Articular chondrocyte of knee joint (primary cell): ENCODE measurements at places on chromosomes 3 and 15. TPM values are rescaled to one million over a fixed set of nuclear protein-coding genes. Genes with fewer than 3 reads are reported as not detected.

The ARHGEF3 gene
- total RNA-seq, result 13.1 and 16.4 TPM in 2 replicates

The RGMA gene
- total RNA-seq, result 2.9 and 4.1 TPM in 2 replicates

The SLCO3A1 gene
- 9.5 and 10.7 TPM in 2 replicates for total RNA-seq

The CDCP1 gene
- total RNA-seq, result 1.2 and 1.4 TPM in 2 replicates

The MAPKBP1 gene
- 17.1 and 20.1 TPM in 2 replicates for total RNA-seq

The TLR9 gene
- 0.13 TPM in 1 of 2 replicates, not detected in the other for total RNA-seq

The LOXL1 gene
- 157 and 171 TPM in 2 replicates for total RNA-seq

The MRPL46 gene
- 12.0 and 14.1 TPM in 2 replicates for total RNA-seq

The TP63 gene
- 1.9 and 2.0 TPM in 2 replicates for total RNA-seq

The IGSF11 gene
- total RNA-seq, result 0.11 TPM in 1 of 2 replicates, not detected in the other

The PLCL2 gene
- 15.8 and 16.1 TPM in 2 replicates for total RNA-seq

The AGBL1 gene
- under 0.01 TPM in 1 of 2 replicates, not detected in the other for total RNA-seq

The IQCH gene
- total RNA-seq, result 4.2 and 7.3 TPM in 2 replicates
